M059J (cell line): ENCODE measurements at places on chromosomes 1 and 21. TPM values are rescaled to one million over a fixed set of nuclear protein-coding genes. Genes with fewer than 3 reads are reported as not detected.

KCNA2 gene
- total RNA-seq = not detected in 2 replicates

FCGR2B gene
- total RNA-seq = not detected in 2 replicates

FCRL6 gene
- total RNA-seq = not detected in 2 replicates

LCE1C gene
- total RNA-seq = not detected in 2 replicates

TBX15 gene
- total RNA-seq = 1.5 and 2.9 TPM in 2 replicates

RIPK4 gene
- total RNA-seq = 13.1 and 20.5 TPM in 2 replicates

CFHR5 gene
- total RNA-seq = not detected in 2 replicates

NPR1 gene
- total RNA-seq = not detected in 2 replicates

FCN3 gene
- total RNA-seq = not detected in 2 replicates

VCAM1 gene
- 2.8 and 5.0 TPM in 2 replicates for total RNA-seq

OR2M3 gene
- not detected in 2 replicates for total RNA-seq
